ENCODE measurements at places on chromosomes 5 and 9.

GRCh38 chr9:93089481-93089991, 6.5 kb upstream of the CARD19 start:
- no peak for DNase-seq

DNA sequence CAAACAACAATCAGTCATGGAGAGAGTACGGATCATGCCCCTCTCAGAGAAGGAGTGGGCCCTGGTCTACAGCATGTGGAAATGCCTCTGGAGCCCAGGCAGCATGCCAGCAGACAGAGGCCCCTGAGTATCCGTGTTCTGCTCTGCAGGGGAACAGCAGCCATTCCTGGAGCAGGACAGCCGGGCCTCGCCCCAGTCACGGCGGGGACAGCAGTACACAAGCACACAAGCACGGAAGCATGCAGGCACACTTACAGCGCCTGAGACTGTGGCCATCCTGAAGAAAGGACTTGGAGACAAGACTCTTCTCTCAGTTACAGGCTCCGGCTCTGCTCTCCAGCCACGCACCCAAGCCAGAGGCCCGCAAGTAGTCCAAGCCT, 102.6 kb upstream of the ALDH1B1 start:
- no peak for DNase-seq

DNA sequence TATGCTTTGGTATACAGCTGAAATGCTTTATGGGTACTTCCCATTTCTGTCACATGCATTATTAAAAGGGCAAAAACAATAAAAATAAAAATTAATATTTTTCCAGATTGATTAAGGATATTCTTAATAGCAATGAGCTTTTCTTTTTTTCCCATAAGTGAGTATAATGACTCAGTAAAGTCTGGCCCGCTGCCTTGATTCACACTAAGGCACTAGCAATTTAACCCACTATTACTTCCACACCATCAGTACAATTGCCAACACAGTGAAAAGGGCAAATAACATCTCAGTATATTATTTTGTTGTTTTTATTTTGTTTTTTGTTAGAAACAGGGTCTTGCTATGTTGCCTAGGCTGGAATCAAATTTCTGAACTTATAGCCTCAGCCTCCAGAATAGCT, 150.1 kb downstream of the RNF180 start:
- DNase-seq = no peak

GRCh38 chr5:40628407-40628806, 51.3 kb upstream of the PTGER4 start:
- no peak for DNase-seq

DNA sequence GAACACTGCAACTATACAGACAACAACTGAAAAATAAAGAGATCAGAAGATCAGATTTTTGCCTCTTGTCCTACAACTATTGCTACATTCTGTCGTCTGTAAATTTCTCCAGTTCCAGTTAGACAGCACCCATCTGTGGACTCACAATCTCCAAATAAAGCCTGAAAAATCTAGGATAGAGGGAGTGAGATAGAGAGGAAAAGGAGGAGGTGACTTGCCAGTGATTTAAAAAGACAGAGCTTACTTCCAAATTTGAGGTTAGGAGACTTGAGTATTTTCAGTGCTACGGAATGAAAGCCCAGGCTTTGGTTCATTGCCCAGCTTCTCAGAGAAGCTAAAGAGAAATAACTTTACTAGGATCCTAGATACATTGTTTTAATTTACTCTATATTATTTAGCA, 63.6 kb downstream of the PTCD2 start:
- DNase-seq = no peak

DNA sequence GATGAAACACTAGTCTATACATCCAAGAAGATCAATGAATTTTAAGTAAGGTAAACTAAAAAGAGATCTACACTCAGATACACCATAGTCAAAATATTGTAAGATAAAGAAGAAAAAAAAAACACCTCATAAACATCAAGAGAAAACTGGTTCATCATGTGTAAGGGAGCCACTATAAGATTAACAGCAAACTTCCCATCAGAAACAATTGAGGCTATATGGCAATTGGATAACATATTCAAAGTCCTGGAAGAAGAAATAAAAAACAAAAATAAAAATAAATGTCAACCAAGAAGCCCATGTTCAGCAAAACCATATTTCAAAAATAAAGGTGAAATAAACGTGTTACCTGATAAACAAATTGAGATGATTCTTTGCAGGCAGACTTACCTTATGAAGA, 3.6 kb downstream of the OR13C8 start:
- DNase-seq = no peak

DNA sequence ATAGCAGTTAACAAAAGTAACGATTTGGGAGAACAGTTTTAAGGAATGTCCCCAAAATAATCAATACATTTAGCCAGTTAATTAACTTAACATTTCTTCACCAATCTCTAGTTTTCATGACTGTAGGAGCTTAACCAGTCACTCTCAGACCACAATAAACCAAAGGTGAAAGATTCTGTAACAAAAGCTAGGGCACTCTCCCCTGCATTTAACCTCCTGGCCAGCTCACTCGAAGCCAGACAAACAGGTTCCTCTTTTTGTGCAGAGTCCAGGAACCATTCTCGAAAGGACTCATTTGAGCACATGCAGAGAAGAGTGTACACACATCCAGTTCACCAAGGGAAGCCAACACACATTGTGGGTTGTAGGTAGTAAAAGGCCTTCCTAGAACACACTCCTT, 6.5 kb downstream of the IL7R start:
- DNase-seq = no peak
